ENCODE measurements at places on chromosomes 3 and 15. TPM values are rescaled to one million over a fixed set of nuclear protein-coding genes. Genes with fewer than 3 reads are reported as not detected.

GRCh38 chr3:58051196-58051595, 43.0 kb downstream of the FLNB start:
- no peak overlapping the region for H3K27ac ChIP-seq
- H3K4me1 ChIP-seq = peaks cover 23% of the 10 kb centered on the region
- H3K27me3 ChIP-seq = no peaks in the 10 kb centered on the region
- H3K4me3 ChIP-seq = no peak overlapping the region

DNA sequence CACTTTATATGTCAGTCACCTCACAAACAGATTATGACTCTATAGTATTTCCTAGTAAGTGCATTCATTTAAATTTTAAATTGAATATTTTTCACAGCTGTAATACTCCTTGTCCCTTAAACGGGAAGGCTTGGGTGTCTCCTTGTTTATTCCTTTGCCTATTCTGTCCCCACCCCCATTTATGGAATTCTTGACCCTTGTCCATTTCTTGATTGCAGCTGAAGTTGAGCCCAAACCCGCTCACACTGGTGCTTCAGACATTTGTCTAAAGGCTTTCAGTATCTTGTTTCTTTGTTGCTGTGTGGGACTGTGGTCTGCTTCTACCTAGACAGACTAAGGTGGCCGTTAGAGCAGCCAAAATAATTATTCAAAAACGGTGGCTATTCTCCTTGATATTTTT, 449.7 kb downstream of the FOXP1 start:
- H3K36me3 ChIP-seq = no peaks in the 10 kb centered on the region
- no peak overlapping the region for H3K27ac ChIP-seq
- H3K4me3 ChIP-seq = no peak overlapping the region
- H3K4me1 ChIP-seq = peaks cover 51% of the 10 kb centered on the region
- DNase-seq = no peak
- no peaks in the 10 kb centered on the region for H3K27me3 ChIP-seq

DNA sequence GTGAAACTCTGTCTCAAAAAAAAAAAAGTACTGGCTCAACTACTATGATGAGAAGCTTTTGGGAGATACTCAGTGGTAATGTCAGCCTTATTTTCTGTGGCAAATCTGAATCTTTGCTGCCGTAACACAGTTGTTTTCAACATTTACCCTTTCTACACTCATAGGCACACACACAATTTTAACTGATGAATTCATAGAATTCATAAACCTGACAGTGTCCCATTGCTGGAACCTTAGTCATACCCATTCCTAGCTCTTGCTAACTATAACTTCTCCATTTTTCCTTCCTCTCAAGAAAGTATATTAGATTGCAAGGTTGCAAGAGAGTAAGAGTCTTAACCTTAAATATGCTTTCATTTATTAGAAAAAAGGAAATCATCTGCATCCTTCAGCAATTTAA, 496.6 kb downstream of the FHIT start:
- no peaks in the 10 kb centered on the region for H3K27me3 ChIP-seq
- H3K4me3 ChIP-seq = no peak overlapping the region
- peaks cover 5% of the 10 kb centered on the region for H3K36me3 ChIP-seq
- no peak overlapping the region for H3K27ac ChIP-seq

GRCh38 chr3:15453501-15453900, 26.1 kb downstream of the EAF1 start:
- H3K27ac ChIP-seq = no peak overlapping the region
- H3K27me3 ChIP-seq = no peaks in the 10 kb centered on the region
- H3K4me1 ChIP-seq = no peaks in the 10 kb centered on the region
- no peak overlapping the region for H3K4me3 ChIP-seq
- no peak for DNase-seq
- H3K36me3 ChIP-seq = peaks cover 4% of the 10 kb centered on the region

- H3K27me3 ChIP-seq = no peaks in the 10 kb centered on the region
- peaks cover 3% of the 10 kb centered on the region for H3K36me3 ChIP-seq
- peaks cover 38% of the 10 kb centered on the region for H3K4me1 ChIP-seq
Measured at GRCh38 chr15:28913171-28913765, 27.5 kb downstream of the APBA2 start.

DNA sequence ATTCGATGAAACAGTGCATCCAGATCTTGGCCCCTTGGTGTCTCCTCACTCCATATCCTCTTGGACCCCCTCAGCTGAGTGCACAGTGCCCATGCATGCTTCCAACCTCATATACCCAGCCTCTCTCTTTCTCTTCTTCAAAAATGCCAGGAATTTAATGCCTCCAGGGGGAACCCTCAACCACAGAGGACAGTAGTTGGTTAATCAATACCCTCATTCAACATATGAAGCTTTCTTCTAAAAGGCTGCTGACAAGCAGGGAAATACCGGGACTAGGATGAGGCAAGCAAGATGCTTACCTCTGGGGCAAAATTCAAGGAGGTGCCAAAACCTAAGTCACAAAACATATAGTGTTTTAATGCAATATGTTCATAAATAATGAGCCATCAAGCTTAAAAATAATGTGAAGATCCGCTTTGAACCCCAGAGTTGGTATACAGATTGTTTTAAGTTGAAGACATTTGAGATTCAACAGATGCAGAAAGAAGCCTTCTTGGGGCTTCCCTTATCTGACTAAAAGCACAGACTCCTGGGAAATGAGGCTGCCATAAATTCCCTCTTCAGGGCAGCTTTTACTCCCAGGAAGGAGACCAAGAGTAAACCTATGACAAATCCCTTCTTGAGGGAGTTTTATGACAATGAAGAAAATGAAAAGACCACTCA, 48.2 kb upstream of the FHIT start:
- H3K36me3 ChIP-seq = no peaks in the 10 kb centered on the region
- no peak overlapping the region for H3K27ac ChIP-seq
- no peak for DNase-seq
- no peaks in the 10 kb centered on the region for H3K27me3 ChIP-seq
- no peaks in the 10 kb centered on the region for H3K4me1 ChIP-seq

DNA sequence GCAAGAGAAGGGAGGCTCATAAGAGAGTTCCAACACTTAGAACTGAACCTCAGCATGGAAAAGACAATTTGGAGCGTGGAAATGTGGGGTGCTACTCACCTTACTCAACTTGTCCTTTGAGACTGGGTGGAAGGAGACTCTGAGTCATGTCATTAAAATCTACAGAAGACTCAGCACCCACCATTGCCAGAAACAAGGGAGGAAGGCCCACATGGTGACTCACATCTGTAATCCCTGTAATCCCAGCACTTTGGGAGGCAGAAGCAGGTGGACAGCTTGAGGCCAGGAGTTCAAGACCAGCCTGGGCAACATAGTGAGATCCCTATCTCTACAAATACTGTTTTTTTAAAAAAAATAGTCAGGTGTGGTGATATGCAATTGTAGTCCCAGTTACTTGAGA, 161.9 kb upstream of the UBE3A start:
- H3K27me3 ChIP-seq = no peaks in the 10 kb centered on the region
- peaks cover 4% of the 10 kb centered on the region for H3K4me1 ChIP-seq
- H3K4me3 ChIP-seq = no peak overlapping the region

- H3K27me3 ChIP-seq = no peaks in the 10 kb centered on the region
- no peaks in the 10 kb centered on the region for H3K4me1 ChIP-seq
- no peak overlapping the region for H3K4me3 ChIP-seq
- H3K36me3 ChIP-seq = peaks cover 6% of the 10 kb centered on the region
- H3K27ac ChIP-seq = no peak overlapping the region
- no peak for DNase-seq
Measured at GRCh38 chr3:38118421-38119247, 18.3 kb downstream of the ACAA1 start.

DNA sequence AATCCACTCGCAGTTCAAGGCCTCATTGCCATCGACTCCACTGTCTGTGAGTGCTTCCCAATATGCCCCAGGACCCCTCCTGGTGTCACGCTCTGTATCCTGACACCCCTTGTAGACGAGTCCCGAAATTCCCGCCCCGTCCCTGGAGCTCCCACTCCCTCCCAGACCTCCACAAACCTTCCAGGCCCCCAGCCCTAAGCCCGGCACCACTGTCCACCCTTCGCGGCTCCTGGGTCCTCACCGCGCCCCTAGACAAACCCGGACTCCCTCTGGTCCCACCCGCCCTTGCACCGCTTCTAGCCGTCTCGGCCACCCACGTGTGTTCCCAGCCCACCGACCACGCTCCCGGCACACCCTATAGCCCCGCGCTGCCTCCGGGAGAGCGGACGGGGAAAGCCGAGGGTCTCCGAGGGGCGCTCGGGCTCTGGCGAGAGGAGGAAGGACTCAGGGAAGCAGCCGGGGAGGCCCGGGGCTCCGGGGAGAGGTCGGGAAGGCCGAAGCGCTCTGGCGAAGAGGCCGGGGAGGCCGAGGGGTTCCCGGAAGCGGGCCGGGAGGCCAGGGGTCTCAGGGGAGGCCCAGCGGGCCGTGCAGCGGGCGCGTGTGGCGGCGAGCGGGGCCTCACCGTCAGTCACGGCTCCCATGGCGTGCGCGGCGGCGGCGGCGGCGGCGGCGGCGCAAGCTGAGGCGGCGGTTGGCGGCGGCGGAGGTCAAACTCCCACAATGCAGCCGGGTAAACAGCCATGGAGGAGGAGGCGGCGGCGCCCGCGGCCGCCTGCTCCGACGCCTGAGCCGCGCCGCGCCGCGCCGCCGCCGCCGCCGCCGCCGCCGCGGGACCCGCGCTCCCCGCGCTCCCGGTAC, at the start of the genes ATXN7 and THOC7:
TSS of gene ATXN7 (plus strand) at position 718 of the 858 bp plus-strand sequence. CDS start 48,732 bp downstream, outside the sequence.
TSS of gene THOC7 (minus strand) at position 656 of the 858 bp plus-strand sequence. CDS start at position 641, 15 bp downstream.
- peak within 1 kb of the TSS; percentile 97 for H3K27ac ChIP-seq
- peak within 1 kb of the TSS; percentile 96 for H3K4me3 ChIP-seq
- peaks cover 32% of the 10 kb centered on the region for H3K4me1 ChIP-seq
- no peaks in the 10 kb centered on the region for H3K27me3 ChIP-seq

DNA sequence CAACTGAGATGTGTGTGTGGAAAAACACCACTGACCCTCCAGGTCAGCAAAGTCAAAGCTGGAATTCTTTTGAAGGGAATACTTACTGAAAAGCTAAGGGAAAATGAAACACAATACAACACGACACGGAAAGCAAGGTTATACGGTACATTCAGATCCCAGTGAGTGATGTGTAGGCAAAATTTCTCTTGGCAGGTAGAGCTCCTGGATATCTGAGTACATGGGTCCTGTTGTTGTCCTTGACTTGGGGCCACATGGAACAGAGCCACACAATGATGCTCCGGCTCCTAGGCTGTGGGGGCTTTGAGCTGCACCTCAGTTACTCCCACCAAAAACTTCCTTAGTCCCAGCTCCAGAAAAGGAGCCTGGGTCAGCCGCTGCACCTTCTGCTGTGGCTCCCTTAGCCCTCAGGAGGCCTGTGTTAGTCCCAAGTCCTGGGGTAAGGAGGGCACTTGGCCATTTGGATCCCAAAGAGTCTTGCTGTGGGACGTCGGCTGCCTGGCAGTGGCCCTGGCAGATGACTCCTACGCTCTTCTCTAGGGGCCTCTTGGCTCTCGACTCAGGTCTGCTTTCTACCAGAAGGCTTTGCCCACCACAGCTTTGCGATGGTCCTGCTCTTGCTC, 95.6 kb downstream of the ADCY5 start:
- H3K4me1 ChIP-seq = no peaks in the 10 kb centered on the region
- DNase-seq = no peak
- no peak overlapping the region for H3K27ac ChIP-seq
- H3K27me3 ChIP-seq = peaks cover 11% of the 10 kb centered on the region
- no peaks in the 10 kb centered on the region for H3K36me3 ChIP-seq
- H3K4me3 ChIP-seq = no peak overlapping the region

GRCh38 chr15:65845826-65846519, 23.3 kb upstream of the RAB11A start:
- no peak for DNase-seq
- no peak overlapping the region for H3K4me3 ChIP-seq
- peaks cover 12% of the 10 kb centered on the region for H3K4me1 ChIP-seq
- no peaks in the 10 kb centered on the region for H3K27me3 ChIP-seq
- no peak overlapping the region for H3K27ac ChIP-seq

- DNase-seq = no peak
- H3K27ac ChIP-seq = peak overlapping the region; percentile 100
- H3K4me1 ChIP-seq = peaks cover 37% of the 10 kb centered on the region
- peaks cover 18% of the 10 kb centered on the region for H3K36me3 ChIP-seq
- H3K27me3 ChIP-seq = peaks cover 7% of the 10 kb centered on the region
Measured at GRCh38 chr3:136197159-136197793, 1.1 kb upstream of the MSL2 start.

DNA sequence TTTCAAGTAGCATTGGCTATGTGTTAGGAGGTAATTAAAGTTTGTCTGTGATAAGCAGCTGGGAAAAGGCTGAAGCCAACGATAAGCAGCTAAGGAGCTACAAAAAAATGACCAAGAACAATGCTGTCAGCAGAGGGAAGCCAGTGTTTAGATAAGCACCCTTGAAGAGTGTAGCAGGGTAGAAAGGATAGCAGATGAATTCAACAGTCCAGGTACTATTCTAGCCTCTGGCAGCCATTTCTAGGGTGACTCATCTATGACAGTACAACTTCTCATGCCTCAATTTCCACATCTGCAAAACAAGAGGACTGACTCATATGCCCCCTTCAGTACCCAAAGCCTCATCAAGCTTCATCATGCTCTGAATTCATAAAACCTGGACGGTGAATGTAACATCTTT, 617.6 kb upstream of the UBE2E2 start:
- H3K4me1 ChIP-seq = peaks cover 21% of the 10 kb centered on the region
- H3K36me3 ChIP-seq = no peaks in the 10 kb centered on the region
- no peak overlapping the region for H3K27ac ChIP-seq
- peaks cover 53% of the 10 kb centered on the region for H3K27me3 ChIP-seq
- H3K4me3 ChIP-seq = no peak overlapping the region

- DNase-seq = no peak
- H3K27ac ChIP-seq = no peak overlapping the region
- no peak overlapping the region for H3K4me3 ChIP-seq
- H3K27me3 ChIP-seq = no peaks in the 10 kb centered on the region
- H3K36me3 ChIP-seq = peaks cover 21% of the 10 kb centered on the region
- H3K4me1 ChIP-seq = peaks cover 5% of the 10 kb centered on the region
Measured at GRCh38 chr3:100416863-100417262, 15.5 kb downstream of the LNP1 start.

GRCh38 chr3:53949541-53949940, 57.9 kb upstream of the SELENOK start:
- H3K4me3 ChIP-seq = no peak overlapping the region
- H3K27ac ChIP-seq = no peak overlapping the region
- no peaks in the 10 kb centered on the region for H3K4me1 ChIP-seq
- H3K27me3 ChIP-seq = peaks cover 12% of the 10 kb centered on the region

GRCh38 chr15:31178705-31179104, 77.2 kb upstream of the TRPM1 start:
- DNase-seq = no peak
- H3K36me3 ChIP-seq = no peaks in the 10 kb centered on the region
- H3K4me3 ChIP-seq = no peak overlapping the region

GRCh38 chr15:83496766-83497165, 49.6 kb downstream of the SH3GL3 start:
- H3K27ac ChIP-seq = no peak overlapping the region
- no peak overlapping the region for H3K4me3 ChIP-seq
- no peak for DNase-seq
- H3K36me3 ChIP-seq = peaks cover 5% of the 10 kb centered on the region
- H3K4me1 ChIP-seq = no peaks in the 10 kb centered on the region

GRCh38 chr3:50150863-50151686, 4.0 kb upstream of the SEMA3F start:
- H3K36me3 ChIP-seq = no peaks in the 10 kb centered on the region
- no peak overlapping the region for H3K27ac ChIP-seq
- H3K4me3 ChIP-seq = no peak overlapping the region
- no peak for DNase-seq
- H3K27me3 ChIP-seq = peaks cover 26% of the 10 kb centered on the region

- DNase-seq = no peak
- no peaks in the 10 kb centered on the region for H3K27me3 ChIP-seq
- no peaks in the 10 kb centered on the region for H3K4me1 ChIP-seq
- no peaks in the 10 kb centered on the region for H3K36me3 ChIP-seq
Measured at GRCh38 chr3:160081958-160082533, 93.4 kb downstream of the IL12A start.

Gene GUCA1C
- total RNA-seq = not detected

Gene FBXO40
- not detected for total RNA-seq

Gene CYB561D2
- 11.7 TPM for total RNA-seq

Gene GOLGA8R
- total RNA-seq = 0.82 TPM

Gene SIN3A
- total RNA-seq = 92.2 TPM

Gene SLITRK3
- total RNA-seq = 1.4 TPM

Gene TAGLN3
- 70.2 TPM for total RNA-seq

Gene CD276
- 184 TPM for total RNA-seq

Gene AQR
- 36.8 TPM for total RNA-seq

Gene GPR15
- total RNA-seq = not detected

Gene GOLGA8T
- total RNA-seq = 0.47 TPM

Gene GOLGA6L7
- total RNA-seq = not detected

Gene CCDC13
- 2.0 TPM for total RNA-seq
